ENCODE measurements at places on chromosomes 3 and 15.

GRCh38 chr3:32278714-32279113 is 40.2 kb downstream of the CMTM8 start:
- DNase-seq = no peak

DNA sequence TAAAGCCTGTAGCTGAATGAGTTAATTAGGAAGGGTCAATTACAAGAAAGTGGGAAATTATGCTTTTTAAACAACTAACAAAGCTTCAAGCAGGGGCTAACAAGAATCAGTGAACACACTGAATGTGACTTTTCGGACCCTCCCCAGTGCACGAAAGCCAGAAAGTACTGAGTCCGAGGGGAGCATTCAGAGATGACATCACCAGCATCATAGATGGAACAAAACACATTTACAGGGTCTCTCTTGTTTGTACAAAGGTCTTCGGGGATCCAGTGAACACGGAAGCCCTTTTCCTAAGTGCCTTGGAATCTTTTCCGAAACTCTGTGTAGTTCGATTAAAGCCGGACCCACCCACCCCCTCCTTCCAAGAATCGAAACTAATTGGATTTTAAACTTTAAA is 829 bp downstream of the DCP1A start:
- no peak for DNase-seq

GRCh38 chr3:120678984-120679383 is 3.1 kb downstream of the HGD start:
- no peak for DNase-seq

GRCh38 chr3:112302881-112303763 is 9.1 kb upstream of the SLC9C1 start:
- no peak for DNase-seq

DNA sequence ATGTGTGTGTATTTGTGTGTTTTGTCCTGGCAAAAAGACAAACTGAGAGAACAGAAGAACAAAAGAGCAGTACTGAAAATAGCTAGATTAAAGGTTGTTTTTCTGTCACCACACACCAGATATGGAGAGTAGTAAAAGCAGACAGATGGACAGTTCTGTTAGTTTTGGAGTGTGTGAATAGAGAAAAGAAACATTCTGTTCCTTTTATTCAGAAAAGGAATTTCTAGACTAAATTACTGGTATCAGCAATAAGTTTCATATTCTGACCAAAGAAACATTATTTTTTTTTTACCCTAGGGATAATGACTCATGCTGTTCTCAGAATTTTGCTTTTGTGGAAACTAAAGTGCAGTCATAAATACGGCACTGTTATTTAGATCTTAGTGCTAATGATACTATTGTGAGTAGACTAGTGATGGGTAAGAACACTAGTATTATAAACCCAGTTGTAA is 32.9 kb downstream of the PIK3CA start:
- DNase-seq = no peak

DNA sequence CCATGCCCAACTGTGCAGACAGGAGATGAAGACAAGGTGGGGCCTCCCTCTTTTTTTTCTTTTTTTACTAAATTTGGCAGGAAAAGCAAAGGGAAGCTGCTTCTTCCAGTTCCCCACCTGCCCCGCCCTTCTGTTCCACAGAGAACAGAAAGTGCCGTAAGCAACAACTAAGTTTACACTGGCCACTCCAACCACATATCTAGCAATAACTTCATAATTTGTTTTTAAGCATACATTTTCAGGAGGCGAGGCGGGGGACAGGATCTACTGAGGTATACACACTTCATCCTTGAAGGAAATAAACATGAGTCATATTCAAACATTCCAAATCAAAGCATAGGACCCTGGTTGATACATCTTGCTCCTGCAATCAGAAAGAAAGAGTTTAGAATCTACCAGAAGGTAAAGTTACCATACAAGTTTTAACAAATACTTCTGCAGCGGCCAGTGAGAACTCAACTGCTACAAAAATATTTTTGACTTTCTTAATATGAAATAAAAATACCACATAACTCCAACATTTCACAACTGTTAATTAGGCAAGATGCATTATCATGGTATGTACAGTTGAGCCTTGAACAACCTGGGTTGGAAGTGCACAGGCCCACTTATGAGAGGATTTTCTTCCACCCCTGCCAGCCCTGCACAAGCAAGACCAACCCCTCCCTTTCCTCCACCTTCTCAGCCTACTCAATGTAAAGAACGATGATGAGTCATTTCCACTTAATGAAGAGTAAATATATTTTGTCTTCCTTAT is 50.7 kb downstream of the FOXP1 start:
- DNase-seq = no peak

- DNase-seq = no peak
Observed at GRCh38 chr3:111923095-111923771, 55.6 kb upstream of the ABHD10 start.

GRCh38 chr3:133910422-133910821 is 14.7 kb upstream of the RAB6B start:
- DNase-seq = no peak

GRCh38 chr15:94411285-94411684 is 179.9 kb downstream of the MCTP2 start:
- no peak for DNase-seq

DNA sequence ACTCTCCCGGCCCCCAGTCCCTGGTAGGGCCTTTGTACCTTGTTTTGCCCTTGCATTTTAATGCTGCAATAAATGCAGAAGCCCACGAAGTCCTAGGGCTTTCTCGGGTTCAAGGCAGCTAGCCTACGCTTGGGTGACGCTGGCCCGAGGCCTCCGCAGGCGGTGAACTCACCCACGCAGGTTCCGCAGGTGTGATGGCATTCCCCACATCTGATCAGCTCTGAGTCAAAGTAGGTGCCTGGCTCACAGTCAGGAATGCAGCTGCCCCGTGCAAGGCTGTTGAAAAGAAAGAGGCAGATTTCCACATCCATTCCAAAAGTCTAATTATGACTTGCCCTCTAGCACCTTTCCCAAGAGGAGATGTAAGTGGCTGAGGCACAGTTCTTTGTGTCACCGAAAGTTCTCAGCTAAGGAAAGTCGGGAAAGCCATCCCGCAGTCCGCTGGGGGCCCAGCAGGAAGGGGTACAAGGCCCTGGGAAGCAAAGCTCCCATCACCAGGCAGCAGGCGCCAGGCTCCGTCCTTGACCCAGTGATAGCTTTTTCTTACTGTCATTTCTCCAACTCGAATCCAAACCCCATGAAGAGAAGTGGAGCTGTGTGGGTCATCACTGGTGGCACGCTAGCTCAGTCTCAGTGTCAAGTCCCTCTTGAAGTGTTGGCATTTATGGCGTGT is 23.2 kb upstream of the SNRPA1 start:
- DNase-seq = no peak

DNA sequence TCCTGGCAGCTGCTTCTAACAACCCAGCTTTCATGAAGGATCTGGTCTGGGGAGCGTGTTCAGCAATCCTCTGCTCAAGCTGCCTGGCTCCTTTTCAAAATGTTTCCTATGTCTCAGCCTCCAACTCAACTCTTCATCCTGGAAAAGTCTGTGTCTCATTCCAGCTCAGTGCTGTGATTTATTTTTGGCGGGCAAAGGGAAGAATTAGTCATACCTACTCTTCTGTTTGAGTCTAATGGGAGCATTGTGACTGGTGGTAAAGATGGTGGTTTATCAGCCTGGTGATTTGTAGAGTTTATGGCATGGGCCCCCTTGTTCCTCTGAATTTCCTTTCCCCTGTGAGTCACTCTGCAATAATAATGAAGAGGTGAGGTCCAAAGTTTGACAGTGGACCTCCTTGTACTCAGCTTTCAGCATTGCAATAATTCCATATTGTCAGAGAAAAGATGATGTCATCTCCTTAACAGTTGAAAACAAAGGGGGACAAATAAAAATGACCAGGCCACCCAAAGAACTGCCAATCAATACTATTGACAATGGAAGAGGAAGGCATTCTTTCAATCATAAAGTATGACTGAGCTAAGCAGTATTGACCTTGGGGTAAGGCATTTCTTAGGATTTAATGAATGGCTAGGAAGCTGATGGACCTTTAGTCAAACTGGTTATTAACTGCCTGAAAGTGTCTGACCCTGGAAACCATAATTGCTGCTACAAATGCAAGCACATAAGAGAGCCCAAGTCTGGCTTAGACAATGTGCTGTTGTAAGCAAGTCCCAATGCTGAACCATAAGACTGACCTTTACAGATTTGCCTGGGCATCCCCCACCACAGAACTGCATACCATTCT is 204.7 kb upstream of the MCTP2 start:
- DNase-seq = no peak

GRCh38 chr3:56845505-56845904 is 43.8 kb upstream of the ARHGEF3 start:
- DNase-seq = no peak

DNA sequence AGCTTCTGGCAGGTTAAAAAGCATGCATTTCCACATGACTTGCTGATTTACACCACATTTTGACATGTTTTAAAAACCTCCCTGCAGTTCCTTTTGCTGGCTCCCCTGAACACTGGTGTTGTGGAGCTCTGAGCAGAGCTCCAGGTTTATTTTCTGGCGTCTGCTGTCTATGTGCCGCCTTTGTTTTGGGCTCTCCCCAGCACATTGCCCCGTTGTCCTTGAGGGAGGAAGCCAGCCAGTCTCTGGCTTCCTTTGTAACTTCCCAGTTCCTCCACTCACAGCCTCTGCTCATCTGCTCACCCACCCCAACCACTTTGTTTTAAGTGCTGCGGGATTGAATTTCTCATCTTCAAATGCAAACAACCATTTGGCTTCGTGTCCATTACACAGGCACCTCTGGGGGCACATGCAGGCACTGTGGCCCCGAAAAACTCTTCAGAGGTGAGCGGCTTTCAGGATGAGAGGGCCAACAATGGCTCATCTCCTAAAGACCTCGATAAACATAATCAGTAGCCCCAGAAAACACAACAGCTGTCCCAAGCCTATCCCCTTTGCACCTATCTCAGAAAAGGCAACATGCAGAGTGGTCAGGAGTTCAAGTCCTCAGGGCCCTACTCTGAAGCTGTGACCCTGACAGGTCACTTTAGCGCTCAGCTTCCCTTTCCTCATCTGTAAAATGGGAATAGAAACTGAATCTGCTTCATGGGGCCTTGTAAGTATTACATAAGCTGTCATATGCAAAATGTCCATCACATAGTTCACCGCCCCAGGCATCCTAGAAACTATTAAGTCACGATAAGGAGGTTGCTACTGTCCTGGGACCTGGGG is 1.3 kb upstream of the MEF2A start:
- DNase-seq = no peak

DNA sequence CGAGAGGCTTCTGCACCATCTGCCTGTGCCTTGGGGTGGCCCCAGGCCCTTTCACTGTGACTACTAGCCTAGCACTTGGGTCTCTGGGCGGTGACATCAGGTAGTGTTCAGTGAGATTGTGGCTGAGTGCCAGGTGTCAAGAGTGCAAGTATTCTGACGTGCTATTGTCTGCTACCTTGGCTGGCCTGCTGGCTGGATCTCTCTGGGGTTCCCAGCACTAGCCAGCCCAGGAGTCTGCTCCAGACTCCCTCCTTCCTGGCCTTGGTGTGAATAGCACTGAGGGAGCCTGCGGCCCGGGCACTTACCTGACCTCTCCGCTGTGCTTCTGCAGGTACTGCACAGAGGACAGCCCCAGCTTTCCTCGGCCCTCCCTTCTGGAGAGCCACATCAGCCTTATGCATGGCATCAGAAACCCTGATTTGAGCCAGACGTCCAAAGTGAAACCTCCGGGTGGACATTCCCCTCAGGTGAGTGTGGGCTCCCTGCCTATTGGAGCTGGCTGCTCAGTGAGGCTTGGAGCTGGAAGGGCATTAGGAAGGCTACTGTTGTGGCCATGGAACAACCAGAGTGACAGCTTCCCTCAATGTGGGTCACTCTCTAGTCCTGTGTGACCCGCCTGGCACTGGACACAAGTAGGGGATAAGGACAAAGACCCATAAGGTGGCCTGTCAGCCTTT is 17.5 kb upstream of the ALPK3 start:
- no peak for DNase-seq

DNA sequence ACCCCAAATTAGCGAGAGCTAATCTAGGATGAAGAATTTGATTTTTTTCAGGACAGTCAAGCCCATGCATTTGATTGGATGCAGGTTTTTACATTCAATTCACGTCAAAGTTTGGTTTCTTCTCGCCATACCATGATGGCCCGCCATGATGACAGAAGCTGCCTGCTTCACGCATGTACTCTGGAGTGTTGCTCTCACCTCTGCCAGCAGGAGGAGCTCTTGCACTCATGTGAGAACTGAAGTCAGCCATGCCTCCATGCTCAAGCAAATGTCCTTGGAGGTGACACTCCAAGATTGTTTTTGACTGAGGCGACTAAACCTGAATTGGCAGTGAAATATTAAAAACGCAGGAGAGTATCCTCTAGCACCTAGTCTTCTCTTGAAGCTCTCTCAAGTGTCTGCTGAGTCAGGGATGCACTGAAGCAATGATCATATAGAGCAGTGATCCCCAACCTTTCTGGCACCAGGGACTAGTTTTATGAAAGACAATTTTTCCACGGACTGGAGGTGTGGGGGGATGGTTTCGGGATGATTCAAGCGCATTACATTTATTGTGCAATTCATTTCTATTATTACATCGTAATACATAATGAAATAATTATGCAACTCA is 120.9 kb downstream of the SAMMSON start:
- no peak for DNase-seq

GRCh38 chr3:21592828-21593227 is 158.2 kb downstream of the ZNF385D start:
- no peak for DNase-seq

GRCh38 chr15:68924866-68925560 is 5.3 kb upstream of the SPESP1 start:
- no peak for DNase-seq

- no peak for DNase-seq
Observed at GRCh38 chr3:72746430-72747411, 101.5 kb downstream of the SHQ1 start.

DNA sequence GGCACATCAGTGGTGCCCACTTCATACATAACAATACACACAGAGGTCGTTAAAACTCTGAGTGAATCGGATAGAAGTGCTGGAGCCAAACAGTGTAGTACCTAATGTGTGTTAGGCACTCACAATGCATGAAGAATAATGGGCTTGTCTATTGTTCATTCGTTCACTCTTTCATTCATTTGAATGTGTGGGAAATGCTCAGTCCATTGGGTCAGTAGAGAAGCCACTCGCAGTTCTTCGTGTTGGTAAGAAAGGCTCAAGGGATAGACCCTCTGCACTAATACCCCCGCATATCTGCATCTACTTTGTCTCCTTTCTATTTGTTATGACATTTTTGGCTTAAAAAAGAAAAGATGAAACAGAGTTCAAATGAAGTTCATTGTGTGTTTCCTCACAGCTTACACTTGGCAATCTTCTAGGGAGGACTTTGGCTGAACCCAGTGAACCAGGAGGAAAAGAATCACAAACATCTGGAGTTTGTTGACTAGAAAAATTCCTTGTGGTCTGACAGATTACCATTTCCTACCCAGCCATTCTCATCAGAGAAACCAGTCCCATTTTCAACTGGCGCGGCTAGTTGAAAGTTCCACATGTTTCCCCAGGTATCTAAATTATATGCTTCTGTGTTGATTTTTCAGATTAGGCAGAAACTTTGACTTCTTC is 32.8 kb upstream of the MFSD1 start:
- no peak for DNase-seq

DNA sequence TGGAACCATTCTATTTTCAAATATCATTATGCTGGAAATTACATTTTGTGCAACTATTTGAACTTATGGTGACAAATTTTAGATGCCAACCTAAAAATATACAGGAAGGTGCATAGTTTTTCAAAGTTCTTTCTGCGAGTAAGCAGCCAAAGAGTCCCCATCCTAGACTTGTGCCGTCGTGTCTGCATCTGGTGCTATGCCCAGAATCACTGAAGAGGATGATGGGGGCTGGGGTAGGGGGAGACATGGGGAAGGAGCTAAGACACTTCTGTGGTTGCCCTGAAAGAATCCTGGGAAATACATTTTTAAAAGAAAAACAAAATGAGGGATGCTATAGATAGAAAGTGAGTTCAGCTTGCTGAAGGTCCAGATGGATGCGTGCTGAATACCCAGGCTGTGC is 21.2 kb upstream of the FAM81A start:
- DNase-seq = no peak
